ENCODE measurements at places on chromosomes 3 and 15. TPM values are rescaled to one million over a fixed set of nuclear protein-coding genes. Genes with fewer than 3 reads are reported as not detected.

Gene MESP2
- not detected for polyA plus RNA-seq

Gene RAD51
- polyA plus RNA-seq: 0.34 TPM

Gene KATNBL1
- polyA plus RNA-seq: 41.1 TPM

Gene SORD
- polyA plus RNA-seq: 7.1 TPM

Gene EPHB3
- polyA plus RNA-seq: 0.35 TPM
